ENCODE measurements at places on chromosomes 11 and 22.

DNA sequence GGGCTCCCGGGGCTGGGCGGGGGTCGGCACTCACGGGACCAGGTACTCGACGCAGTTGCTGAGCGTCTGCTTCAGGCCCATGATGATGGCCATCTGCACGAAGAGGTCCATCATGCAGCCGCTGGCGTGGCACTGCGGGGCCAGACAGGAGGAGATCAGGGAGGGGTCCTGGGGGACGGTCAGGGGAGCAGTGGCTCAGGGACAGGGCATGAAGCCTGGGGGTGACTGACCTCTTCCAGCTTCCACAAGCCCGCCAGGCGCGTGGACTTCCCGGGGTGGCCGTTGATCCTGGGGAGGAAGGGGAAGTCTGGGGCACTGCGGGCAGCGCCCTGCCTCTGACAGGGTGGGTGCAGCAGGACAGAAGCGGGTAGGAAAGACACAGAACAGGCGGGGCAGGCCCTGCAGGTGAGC, 6.1 kb upstream of the SIGIRR start:
- no peak for DNase-seq

- no peak for DNase-seq
Measured at GRCh38 chr11:2929531-2929949, 320 bp upstream of the PHLDA2 start.

DNA sequence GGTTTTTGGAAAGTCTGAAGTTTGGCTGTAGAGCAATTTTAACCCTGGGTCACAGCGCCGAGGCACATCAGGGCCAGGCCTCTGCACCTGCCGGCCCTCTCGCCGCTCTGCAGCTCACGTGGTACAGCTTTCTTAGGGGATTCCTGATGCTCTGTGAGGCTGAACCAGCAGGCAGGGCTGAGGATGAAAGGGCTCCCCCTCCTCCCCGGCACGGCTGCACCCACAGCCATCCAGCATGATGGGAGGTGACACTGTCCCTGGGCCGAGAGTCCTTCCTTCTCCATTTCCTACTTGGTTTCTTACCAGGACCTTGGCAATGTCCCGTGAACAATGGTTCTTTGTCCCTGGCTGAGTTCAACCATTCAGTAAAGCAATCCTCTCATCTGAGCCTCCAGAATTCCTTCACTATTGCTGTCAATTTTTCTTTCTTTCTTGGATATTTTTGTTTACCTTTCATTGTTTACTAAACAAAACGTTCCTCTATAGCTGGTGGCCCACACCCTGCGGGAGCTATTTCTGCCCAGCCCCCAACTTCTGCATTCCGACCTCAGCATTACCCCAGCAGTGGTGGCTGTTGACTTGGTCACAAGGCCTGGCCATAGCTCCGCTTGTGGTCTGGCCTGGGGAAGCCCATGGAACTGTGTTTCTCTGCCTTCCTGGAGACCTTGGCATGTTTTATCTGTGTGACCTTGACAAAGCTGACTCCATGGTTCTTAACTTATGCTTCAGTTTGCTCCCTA, 172.8 kb upstream of the B3GAT1 start:
- DNase-seq, result no peak

GRCh38 chr11:128915149-128915521, 24.0 kb downstream of the KCNJ5 start:
- no peak for DNase-seq

- DNase-seq, result no peak
Measured at GRCh38 chr11:3807909-3808860, at the start of gene PGAP2. TSS of gene PGAP2 (plus strand) at chr11:3808560. CDS start at chr11:3811260, 2,700 bp downstream.
